ENCODE measurements at places on chromosomes 6 and 20. TPM values are rescaled to one million over a fixed set of nuclear protein-coding genes. Genes with fewer than 3 reads are reported as not detected.

The ITPR3 gene
- 0.49 TPM for polyA plus RNA-seq

The TRIM15 gene
- 1.6 TPM for polyA plus RNA-seq

The ZNF165 gene
- polyA plus RNA-seq = 0.54 TPM

The SNAP91 gene
- not detected for polyA plus RNA-seq

The GJA10 gene
- polyA plus RNA-seq = not detected

The NOL4L gene
- polyA plus RNA-seq = 3.1 TPM

The TULP1 gene
- not detected for polyA plus RNA-seq

The SIRPA gene
- 47.5 TPM for polyA plus RNA-seq

The BPIFB4 gene
- 0.16 TPM for polyA plus RNA-seq

The HLA-DPB1 gene
- 15.5 TPM for polyA plus RNA-seq

The ABCC10 gene
- 3.9 TPM for polyA plus RNA-seq

The CDC25B gene
- polyA plus RNA-seq = 6.5 TPM

The OR2H2 gene
- polyA plus RNA-seq = not detected

The HAO1 gene
- polyA plus RNA-seq = 164 TPM

All from liver (tissue), 10 donors.